ENCODE measurements at places on chromosomes 6 and 20.
A peak's percentile ranks its signal among the peaks of the same experiment; 100 is the strongest.

GRCh38 chr6:72418495-72418894 lies 203.4 kb upstream of the KCNQ5 start:
- no peak for DNase-seq

GRCh38 chr6:147279427-147279826 lies 75.2 kb downstream of the STXBP5 start:
- no peak for DNase-seq

DNA sequence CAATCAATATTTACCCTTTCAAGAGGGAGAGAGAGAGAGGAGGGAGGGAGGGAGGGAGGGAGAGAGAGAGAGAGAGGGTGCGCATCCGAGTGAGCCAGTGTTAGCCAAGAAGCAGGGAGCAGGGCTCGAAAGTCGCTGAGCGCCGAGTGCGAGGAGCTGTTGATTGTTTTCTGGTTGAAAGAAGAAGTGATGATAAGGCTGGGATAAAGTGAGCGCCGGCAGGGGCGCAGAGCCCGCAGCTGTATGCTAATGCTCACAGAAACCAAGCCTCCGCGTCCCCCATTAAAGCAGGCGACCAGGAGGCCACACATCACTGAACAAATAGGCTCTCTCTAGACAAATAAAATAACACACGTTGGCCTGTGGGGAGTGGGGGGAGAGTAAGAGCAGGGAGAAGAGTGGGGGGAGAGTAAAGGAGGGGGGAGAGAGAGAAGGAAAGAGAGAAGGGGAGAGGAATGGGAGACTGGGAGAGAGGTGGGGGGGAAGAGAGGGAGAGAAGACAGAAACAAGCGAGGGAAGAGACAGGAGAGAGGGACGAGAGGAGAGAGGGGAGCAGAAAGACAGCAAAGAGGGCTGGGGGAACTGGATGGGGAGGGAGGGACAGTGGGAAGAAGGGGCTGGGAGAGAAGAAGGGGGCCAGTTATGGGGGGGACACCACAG lies 5.0 kb upstream of the INSM1 start:
- DNase-seq, result no peak

GRCh38 chr6:13576017-13576416 lies 1.6 kb downstream of the SIRT5 start:
- no peak for DNase-seq

DNA sequence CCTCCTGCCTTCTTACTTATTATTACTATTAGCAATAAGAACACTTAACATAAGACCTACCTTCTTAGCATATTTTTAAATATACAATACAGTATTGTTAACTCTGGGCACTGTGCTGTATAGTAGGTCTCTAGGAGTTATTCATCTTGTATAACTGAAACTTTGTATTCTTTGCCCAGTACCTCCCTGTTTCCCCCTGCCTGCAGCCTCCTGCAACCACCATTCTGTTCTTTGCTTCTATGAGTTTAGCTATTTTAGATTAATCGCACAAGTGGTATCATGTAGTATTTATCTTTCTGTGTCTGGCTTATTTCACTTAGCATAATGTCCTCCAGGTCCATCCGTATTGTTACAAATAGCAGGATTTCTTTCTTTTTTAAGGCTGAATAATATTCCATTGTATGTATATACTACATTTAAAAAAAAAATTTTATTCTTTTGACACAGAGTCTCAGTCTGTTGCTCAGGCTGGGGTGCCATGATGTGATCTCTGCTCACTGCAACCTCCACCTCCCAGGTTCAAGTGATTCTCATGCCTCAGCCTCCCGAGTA lies 4.4 kb downstream of the C6orf89 start:
- DNase-seq, result no peak

- DNase-seq, result no peak
These were observed 510 bp downstream of the NDRG3 start for GRCh38 chr20:36745234-36745926.

- DNase-seq, result no peak
These were observed 42.4 kb downstream of the TXLNB start for GRCh38 chr6:139249395-139249794.

DNA sequence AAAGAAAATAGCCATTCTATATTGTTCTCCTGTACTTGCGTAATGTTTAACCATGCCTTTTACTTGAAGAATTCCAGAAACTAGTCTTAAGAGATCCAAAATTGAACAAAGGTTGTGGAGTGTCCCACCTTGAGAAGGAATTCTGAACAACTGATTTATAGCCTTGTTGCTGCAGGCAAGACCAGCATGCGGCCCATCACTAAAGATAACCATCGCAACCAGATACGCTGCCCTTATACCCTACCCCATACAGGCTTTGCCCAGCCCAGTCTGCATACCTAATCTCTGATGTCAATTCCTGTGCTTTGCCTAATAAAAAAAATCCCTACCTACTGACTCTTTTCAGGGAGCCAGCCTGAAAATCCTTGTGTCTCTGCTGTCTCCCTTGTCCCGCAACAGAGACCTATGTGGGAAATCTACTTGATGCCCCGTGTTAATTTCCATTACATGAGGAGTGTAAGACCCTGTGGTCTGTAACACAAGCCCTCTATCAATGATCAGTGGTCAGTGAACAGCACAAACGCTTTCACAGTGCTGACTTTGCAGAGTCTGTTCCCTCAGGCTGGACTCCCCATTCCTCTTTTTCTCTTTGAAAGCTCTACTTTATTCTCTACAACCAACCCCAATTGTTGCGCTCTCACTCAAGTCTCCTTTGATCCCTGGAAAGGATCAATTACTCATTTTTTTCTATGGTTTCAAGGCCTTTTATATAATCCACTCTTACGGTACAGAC lies 125.7 kb upstream of the BTBD3 start:
- DNase-seq, result peak; percentile 53

- no peak for DNase-seq
These were observed 216.5 kb upstream of the RREB1 start for GRCh38 chr6:6891125-6891721.

GRCh38 chr6:128271527-128271926 lies 248.9 kb downstream of the PTPRK start:
- DNase-seq, result no peak

DNA sequence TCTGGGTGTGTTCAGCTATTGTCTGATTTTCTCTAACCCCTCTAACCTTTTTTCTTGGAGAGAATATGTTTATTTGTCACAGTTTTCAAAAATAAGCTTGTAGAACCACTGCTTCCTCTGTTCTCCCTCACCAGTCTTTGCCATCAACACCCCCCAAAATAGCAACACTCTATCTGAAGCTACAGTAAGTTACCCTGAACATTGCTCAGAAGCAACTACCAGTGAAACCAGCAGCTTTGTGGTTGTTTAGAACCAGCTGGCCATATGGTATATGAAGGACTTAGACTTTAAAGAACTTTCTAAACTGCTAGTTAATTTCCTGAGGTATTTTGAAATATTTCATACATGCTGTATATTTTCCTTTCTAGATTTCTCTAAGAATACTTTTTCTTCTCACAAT lies 242.9 kb downstream of the KHDRBS2 start:
- no peak for DNase-seq

DNA sequence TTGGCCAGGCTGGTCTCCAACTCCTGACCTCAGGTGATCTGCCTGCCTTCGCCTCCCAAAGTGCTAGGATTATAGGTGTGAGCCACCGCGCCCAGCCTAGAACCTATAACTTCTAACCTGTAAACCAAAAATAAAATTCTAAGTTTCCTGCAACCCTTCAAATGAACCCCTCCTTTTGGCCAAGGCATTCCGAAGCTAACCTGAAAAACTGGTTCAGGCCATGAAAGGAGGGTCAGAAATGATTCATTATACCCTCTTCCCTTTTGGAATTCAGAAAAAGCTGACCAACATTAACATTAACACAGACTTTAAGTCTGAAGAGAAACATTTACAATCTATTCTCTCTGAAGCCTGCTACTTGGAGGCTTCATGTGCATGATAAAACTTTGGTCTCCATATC lies 165.1 kb downstream of the TINAG start:
- DNase-seq, result no peak

GRCh38 chr6:113187661-113188060 lies 669.5 kb upstream of the MARCKS start:
- DNase-seq, result no peak

DNA sequence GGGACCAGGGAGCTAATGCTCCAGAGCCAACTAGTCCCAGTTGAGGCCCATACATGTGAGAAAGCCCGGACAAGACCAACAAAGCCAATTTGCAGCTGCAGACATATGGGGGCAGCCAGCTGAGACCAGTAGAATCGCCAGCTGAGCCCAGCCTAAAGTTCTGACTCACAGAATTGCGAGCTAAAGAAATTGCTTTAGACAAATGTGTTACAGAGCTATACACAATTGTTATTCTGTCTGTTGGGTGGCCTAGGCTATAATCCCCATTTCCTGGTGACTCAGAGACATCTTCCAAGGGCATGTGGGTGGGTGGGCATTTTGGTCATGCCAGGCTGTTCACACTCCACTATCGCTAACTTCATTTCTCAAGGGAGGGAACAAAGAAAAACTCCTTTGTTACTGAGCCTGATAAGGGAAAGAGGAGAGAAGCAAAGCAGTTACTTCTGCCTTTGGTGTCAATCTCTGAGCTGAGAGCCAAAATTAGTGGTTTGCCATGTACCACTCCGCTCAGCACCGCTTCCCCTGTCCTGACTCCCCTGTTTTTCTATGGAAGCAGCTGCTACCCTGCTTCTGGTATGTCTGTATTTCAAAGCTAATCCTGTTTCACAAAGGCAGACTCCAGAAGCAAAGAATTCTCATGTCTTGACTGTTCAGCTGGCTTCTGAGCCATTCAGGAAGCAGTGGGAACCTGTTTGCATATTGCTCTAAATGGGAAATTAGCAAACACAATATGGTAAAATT lies 26.1 kb downstream of the SCP2D1 start:
- DNase-seq, result peak; percentile 30
